ENCODE measurements at places on chromosomes 7 and 10.

- H3K27me3 ChIP-seq = peaks cover 56% of the 10 kb centered on the region
- H3K4me3 ChIP-seq = no peak overlapping the region
- H3K4me1 ChIP-seq = peaks cover 10% of the 10 kb centered on the region
- H3K27ac ChIP-seq = no peak overlapping the region
- no peaks in the 10 kb centered on the region for H3K36me3 ChIP-seq
These were observed 128.2 kb downstream of the SPAG6 start for GRCh38 chr10:22473459-22473858.

DNA sequence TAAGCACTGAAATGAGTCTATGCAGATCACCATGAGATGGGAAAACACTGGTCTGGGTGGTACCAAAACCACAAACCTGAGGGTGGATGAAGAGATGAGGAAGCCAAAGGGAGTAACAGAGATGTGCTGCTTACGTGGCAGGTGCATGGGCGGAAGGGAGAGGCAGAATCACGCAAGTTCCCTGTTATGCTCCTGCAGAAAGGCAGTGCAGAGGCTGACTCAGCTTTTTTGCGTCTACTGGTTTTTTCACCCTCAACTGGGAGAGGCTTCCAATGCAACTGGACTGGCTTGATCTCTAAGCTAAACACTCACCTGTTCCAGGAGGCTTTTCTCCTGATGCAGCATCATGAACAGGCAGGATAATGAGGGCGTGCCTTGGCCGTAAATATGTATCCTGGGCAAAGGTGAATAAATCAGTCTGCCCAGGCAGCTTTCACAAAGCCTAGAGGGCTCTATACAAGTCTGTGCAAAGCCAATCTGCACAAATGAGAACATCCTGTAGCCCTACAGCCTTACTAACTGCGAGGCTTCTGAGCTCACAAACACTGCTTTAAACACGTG lies 95.4 kb upstream of the AFAP1L2 start:
- H3K36me3 ChIP-seq = peaks cover 6% of the 10 kb centered on the region
- H3K4me3 ChIP-seq = no peak overlapping the region
- H3K4me1 ChIP-seq = peaks cover 4% of the 10 kb centered on the region
- no peak overlapping the region for H3K27ac ChIP-seq
- no peaks in the 10 kb centered on the region for H3K27me3 ChIP-seq

- peaks cover 11% of the 10 kb centered on the region for H3K4me1 ChIP-seq
- no peaks in the 10 kb centered on the region for H3K36me3 ChIP-seq
- H3K27me3 ChIP-seq = no peaks in the 10 kb centered on the region
- no peak for DNase-seq
These were observed 162.9 kb downstream of the BAMBI start for GRCh38 chr10:28840202-28840601.

DNA sequence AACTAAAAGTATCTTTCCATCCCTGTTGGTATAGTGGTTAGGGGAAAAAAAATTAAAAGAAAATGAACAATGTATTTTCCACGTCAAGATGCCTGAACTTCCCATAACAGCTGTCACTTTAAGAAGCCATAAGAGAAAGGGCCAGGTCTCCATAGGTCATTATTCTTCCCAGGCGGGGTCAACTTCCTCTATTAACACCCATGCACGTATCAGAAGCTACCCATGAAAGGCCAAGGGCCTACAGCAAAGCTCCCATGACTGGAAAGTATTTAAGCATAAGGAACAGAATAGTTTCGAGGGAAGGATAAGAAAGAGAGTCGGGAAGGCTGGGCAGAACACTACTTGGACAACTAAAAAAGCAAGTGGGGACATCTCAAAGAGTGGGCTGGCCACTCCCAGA lies 40.1 kb downstream of the RBM28 start:
- no peak overlapping the region for H3K27ac ChIP-seq
- DNase-seq = no peak
- no peak overlapping the region for H3K4me3 ChIP-seq
- H3K36me3 ChIP-seq = peaks cover 3% of the 10 kb centered on the region
- H3K27me3 ChIP-seq = no peaks in the 10 kb centered on the region

- H3K27ac ChIP-seq = no peak overlapping the region
- no peaks in the 10 kb centered on the region for H3K36me3 ChIP-seq
- DNase-seq = no peak
- no peaks in the 10 kb centered on the region for H3K4me1 ChIP-seq
- H3K4me3 ChIP-seq = no peak overlapping the region
These were observed 603.7 kb upstream of the MKI67 start for GRCh38 chr10:128729910-128730420.

DNA sequence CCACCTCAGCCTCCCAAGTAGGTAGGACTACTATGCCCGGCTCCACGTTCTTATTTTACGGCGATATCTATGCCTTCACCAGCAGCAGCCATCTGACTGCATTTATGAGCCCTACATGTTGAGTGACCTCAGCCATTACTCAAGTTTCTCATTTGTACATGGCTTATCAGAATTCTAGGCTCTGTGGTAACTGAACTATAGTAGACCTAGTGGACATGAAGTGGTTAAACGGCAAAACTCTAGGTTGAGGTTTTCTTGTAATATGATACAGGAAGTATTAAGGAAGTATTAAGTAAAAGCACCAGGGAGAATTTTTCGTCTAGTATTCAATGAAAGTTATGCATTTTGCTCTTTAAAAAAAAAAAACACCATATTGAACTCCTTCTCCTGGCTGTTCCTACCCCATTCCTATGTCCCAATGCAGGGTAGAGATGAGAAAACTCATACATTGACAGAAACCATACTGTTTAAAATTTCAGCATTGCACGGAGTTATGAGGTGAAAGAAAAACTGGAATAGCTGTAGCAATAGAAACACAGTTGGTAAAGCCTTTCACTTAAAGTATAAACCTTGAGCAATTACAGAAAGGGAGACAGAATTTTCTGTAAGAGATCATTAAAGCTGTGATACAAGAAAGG lies 39.8 kb upstream of the EPC1 start:
- H3K4me3 ChIP-seq = no peak overlapping the region
- H3K4me1 ChIP-seq = no peaks in the 10 kb centered on the region
- no peaks in the 10 kb centered on the region for H3K27me3 ChIP-seq
- no peak for DNase-seq

DNA sequence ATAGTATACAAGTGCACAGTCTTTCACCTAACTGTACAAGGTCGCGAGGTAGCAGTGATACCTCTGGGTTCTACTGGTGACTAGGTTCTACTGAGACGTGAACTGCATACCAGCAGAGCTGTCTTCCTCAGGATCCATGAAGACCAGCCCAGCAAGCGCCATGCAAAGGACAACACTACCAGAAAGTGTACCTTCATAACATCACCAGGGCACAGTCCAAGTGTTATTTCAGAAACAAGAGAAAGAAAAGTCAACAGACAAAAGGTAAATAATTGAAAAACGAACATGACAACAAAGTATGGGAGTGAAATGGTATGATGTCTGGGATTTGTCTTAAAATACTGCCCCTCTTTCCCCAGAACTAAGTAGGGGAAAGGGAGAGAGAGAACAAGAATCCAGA lies 141.1 kb upstream of the ASAH2 start:
- H3K27me3 ChIP-seq = no peaks in the 10 kb centered on the region
- no peak overlapping the region for H3K27ac ChIP-seq
- H3K4me3 ChIP-seq = no peak overlapping the region
- H3K4me1 ChIP-seq = peaks cover 2% of the 10 kb centered on the region
- no peak for DNase-seq

DNA sequence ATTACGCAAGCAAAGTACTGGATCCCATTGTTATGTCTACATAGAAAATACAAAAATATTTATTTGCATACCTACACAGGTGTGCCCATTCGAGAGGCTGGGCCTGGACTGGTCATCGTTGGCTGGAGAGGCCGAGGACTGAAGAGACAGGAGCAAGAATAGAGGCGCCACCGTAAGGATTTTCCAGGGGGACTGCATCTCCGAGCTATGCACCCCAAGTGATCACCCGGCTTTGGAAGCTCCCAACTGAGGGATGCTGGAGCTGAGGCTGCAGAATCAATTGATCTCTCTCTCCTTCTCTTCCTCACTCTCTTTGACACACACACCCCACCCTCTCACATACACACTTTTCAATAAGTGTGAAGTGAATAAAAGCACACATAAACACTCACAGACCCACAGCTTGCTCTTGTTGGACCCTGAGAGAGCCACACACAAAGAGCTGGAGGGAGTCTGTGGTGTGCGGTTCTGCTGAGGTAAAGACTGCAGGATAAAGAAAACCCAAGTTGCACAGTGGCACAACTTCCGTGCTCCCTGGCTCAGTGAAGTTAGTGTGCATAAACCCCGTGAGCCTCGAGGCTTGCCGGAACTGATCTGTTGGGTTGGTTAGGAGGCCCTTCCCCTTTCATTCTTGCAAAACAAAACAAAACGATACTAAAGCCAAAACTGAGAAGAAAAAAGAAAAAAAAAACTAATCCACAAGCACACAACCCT lies at the start of gene AOAH:
TSS of gene AOAH (minus strand) at position 544 of the 714 bp plus-strand sequence. CDS start at position 198, 346 bp downstream.
- peaks cover 2% of the 10 kb centered on the region for H3K36me3 ChIP-seq
- H3K27me3 ChIP-seq = peaks cover 8% of the 10 kb centered on the region
- H3K4me1 ChIP-seq = peaks cover 14% of the 10 kb centered on the region
- no peak within 1 kb of the TSS for H3K4me3 ChIP-seq

- DNase-seq = no peak
- H3K27me3 ChIP-seq = no peaks in the 10 kb centered on the region
- peaks cover 13% of the 10 kb centered on the region for H3K36me3 ChIP-seq
- H3K4me1 ChIP-seq = no peaks in the 10 kb centered on the region
- no peak overlapping the region for H3K27ac ChIP-seq
- H3K4me3 ChIP-seq = no peak overlapping the region
These were observed 104.1 kb upstream of the KCNMA1 start for GRCh38 chr10:77741746-77742145.

- no peak overlapping the region for H3K27ac ChIP-seq
- DNase-seq = no peak
- no peaks in the 10 kb centered on the region for H3K4me1 ChIP-seq
- H3K27me3 ChIP-seq = peaks cover 3% of the 10 kb centered on the region
These were observed 28.5 kb downstream of the CAV1 start for GRCh38 chr7:116553168-116553964.

Measured in progenitor cell of endocrine pancreas (in vitro differentiated cells).